ENCODE measurements at places on chromosomes 5 and 9.

- no peak for DNase-seq
These were observed 132.4 kb downstream of the KCNIP1 start for GRCh38 chr5:170636206-170636605.

- no peak for DNase-seq
These were observed 13.7 kb downstream of the SMC2 start for GRCh38 chr9:104107799-104108198.

DNA sequence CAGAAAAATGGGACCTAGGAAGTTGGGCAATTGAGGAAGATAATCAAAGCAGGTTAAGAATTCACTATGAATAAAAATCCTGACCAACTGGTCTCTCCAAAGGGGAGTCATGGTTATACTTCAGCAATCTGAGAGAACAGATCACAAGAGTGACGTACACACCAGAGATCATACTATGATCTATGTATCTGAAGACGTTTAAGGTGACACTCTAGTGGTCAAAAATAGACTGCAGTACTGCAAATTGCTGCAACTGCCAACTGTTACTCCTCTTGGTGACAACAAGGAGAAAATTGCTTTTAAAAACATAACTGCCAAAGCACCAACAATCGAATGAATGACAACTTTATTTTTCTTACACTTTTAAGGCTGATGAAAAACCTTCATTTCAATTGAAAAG is 4.9 kb downstream of the AK6 start:
- DNase-seq: peak; percentile 13

GRCh38 chr5:176497852-176498251 is 39.4 kb downstream of the RNF44 start:
- DNase-seq: peak; percentile 26

- DNase-seq: no peak
These were observed 106.5 kb upstream of the PRRC1 start for GRCh38 chr5:127410959-127411358.

DNA sequence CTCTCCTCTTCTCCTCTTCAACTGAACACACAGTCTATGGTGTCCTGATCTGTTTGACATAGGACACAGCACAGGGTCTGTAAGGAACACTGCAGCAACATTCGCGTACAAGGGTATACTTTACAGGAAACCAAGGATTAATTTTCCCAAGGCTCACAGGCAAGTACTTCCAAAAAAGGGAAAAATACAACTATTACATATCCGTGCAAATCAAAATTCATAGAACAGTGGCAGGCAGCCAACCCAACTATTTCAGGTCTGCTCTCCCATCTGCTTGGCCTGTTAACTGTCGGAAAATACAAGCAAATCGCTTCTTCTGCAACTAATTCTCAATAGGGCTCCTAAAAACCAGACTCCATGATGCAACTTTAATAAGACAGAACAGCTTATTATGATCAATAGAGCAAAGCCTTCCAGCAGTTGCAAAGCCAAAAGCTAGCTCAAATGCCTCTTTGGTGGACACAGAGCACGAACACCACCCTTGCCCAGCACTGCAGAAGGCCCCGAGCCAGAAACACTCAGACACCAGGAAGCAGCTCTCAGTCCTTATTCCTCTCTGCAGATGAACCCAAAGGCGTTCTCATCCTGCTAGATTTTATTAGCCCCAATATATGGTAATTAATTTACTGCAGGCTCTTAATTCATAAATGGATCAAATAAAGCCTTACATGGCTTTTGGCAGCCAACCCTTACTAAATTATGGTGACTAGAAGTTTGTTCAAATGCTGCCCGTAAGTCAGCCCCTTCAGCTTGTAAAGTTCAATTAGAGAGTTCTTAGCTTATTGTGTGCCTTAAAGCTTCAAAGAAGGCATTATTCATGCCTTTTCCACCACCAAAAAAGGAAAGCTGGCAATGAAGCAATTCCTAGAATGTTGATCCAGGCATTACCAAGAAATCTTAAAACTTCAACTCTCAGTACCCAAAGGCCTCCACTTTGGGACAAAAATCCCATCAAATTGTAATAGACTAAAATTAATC is 68.8 kb downstream of the ZNF608 start:
- DNase-seq: no peak

DNA sequence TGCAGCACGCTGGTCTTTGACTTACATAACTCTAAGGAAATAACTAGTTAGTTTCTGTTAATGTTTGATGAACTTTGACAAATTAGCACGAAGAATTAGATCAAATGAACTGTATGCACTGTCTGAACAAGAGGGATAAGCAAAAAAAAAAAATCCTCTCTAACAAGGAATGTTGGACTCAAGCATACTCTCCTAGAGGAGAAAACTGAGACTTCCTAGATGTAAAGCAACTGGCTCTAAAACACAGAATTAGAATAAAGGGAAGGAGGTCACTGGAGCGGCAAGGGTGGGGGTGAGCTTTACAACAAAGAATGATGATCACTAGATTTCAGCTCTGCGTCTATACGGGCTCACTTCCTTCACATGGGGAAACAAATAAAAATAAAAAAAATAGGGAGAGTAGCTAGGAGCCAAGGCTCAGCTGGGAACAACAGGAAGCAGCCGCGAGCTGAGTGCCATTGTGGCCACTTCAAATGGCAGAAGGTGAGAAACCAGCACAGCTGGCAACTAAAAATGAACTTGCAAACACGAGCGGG is 48.7 kb upstream of the CEMIP2 start:
- no peak for DNase-seq

GRCh38 chr9:133730994-133731715 is 7.0 kb downstream of the SARDH start:
- no peak for DNase-seq

DNA sequence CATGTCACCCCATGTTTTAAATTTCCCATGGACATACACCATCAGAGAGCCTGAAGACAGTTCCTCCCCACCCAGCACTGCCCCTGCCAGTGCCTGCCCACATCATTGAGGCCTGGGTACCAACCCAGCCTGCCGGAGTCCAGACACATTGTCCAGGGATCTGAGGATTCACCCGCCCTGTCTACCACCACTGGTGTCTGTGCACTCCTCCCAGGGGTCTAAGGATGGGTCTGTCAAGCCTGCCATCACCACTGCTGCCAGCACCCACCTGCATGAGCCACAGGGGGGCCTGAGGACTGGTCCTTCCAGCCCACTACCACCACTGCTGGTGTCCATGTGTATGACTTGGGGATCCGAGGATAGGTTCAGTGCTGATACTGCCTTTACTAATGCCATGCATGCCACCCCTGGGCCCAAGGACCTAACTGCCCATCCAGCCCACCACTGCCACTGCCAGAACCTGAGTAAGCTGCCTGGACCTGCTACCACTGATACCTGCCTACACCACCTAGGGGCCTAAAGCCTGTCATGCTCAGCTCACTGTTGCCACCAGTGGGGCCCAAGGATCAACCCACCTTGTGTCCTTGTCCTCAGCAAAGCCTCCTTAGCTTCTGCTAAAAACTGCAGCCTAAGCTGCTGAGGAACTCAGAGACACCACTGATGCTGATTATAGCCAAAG is 137.8 kb downstream of the GIN1 start:
- no peak for DNase-seq

- no peak for DNase-seq
These were observed 36.5 kb upstream of the TENT4A start for GRCh38 chr5:6676702-6677101.

DNA sequence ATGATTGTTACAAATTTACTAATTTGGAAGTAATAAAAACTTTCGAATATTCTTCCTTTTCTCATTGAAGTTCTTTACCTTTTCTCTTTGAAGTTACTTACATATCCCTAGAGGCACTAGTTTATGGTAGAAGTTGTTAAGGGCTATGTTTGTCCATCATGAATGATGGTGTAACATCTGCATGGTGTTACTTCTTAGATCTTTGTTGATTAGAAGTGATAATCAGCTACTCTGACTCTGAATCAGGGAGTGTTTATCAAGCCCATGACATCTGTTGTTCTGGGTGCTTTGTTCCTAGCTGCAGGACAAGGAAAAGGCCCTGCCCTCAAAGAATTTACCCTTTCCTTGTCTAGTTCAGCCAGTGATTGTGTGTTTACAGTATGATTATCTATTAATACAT is 32.9 kb downstream of the MAP3K1 start:
- DNase-seq: no peak

- DNase-seq: no peak
These were observed 28.6 kb upstream of the FBXW11 start for GRCh38 chr5:172035049-172035448.

DNA sequence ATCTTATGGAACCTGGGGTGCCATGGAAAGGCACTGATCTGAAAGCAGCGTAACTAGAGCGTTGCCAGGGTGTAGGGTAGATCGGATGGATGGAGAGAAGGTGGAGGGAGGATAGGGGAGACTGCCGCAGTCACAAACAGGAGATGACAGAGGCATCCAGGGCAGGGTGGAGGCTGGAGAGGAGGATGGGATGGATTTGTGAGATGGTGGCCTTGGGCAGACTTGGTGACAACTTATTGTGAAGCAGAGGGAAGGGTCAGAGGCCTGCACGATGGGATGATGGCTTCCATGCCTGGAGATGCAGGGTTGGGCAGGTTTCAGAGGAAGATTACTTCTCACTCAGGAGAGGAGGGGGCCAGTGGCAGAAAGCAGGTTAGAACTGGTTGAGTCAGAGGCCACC is 2.4 kb downstream of the GLIPR2 start:
- no peak for DNase-seq

DNA sequence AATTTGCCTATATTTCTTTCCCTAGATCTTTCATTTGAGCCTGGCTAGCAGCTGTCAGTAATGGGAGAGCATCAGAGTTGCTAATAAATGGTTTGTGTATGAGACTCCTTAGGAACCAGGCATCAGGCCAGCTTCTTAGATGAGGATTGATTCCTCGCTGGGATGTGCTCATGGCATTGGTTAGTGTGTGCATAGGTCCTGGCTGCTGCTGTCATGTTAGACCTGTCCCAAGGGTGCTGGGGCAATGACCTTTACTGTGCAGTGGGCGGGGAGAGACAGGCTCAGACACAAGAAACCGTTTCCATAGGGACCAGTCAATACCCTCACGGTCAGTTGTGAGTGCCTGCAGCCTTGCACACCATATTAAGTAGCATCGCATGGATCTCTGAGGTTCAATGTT is 112.3 kb upstream of the NR3C1 start:
- DNase-seq: no peak

DNA sequence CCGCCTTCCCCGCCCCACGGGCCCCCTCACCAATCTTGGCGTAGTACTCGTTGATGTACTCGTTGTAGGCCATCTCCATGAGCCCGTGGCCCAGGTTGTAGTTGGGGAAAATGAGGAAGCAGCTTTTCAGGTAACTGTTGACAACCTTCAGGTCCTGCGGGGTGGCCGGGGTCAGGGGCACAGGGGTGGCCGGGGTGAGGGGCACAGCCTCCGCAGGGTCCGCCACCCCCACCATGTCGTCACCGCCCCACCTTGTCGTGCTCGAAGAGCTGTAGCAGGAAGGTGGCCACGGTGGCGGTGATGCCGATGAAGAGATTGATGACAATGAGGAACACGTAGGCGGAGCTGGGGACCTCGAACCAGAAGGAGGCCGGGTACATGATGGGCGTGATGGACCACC is 14.8 kb upstream of the CLIC3 start:
- DNase-seq: no peak

GRCh38 chr5:173454736-173455598 is 126.8 kb upstream of the STC2 start:
- DNase-seq: peak; percentile 97

DNA sequence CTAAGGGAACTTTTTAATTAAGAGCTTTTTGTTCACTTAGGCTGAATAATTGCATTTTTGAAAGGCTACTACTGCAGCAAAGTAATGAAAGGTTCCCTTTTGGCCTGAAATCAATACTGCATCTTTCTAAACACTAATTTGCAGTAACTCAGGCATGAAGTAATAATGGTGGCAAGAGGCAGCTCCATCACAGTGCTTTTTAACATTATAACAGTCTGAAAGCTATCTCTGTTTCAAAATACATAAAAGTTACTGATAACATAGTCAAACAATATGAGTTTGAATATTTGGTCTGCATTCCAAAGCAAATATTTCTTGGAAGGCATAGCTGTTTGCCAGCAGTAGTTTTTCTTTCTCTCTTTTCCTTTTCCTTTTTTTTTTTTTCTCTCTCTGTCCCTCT is 113.4 kb downstream of the FBN2 start:
- DNase-seq: peak; percentile 26

GRCh38 chr9:4603830-4604229 is 58.3 kb upstream of the PLPP6 start:
- no peak for DNase-seq

- no peak for DNase-seq
These were observed 26.7 kb upstream of the FRMPD1 start for GRCh38 chr9:37624073-37624472.

GRCh38 chr5:129653057-129653375 is 94.9 kb upstream of the MINAR2 start:
- DNase-seq: no peak

- DNase-seq: peak; percentile 41
These were observed 143.7 kb downstream of the SCAMP1 start for GRCh38 chr5:78503958-78504653.

GRCh38 chr9:38257626-38258215 is 134.8 kb upstream of the ALDH1B1 start:
- DNase-seq: no peak

DNA sequence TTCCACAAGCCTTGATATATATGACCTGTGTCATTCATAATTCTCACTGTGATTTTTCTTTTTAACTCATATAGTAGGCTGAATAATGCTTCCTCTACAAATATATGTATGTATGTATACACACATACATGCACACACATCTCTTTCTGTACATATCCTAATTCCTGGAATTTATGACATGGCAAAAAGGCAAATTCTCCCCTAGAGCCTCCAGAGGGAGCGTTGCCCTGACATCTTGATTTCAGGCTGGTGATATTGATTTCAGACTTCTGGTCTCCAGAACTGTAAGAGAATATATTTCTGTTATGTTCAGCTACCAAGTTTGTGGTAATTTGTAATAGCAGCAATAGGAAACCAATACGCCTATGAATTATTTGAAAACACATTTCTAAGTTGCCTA is 166.6 kb upstream of the GAS1 start:
- peak; percentile 20 for DNase-seq

- DNase-seq: no peak
These were observed 193.1 kb downstream of the GABBR2 start for GRCh38 chr9:98515506-98516204.

- peak; percentile 34 for DNase-seq
These were observed 12.3 kb downstream of the SGCD start for GRCh38 chr5:156339139-156339841.

GRCh38 chr9:114968671-114969070 is 38.3 kb upstream of the TNFSF8 start:
- DNase-seq: peak; percentile 50

DNA sequence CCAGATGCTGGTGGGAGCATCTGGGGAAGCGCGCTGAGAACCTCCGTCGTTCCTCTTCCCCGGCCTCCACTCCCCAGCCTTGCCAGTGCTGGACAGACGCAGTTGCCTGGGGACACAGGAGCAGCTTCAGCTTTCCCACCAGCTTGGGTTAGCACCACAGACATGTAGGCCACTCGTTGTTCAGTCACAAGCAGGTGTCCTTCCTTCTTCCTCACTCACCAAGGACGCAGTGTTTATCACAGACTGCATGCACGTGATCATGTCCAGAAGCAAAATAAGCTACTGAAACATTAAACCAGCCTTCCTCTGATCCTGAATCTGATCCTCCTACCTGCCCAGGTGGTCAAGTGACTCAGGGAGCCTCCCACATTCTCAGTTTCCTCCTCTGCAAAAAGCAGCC is 232.9 kb downstream of the SYK start:
- no peak for DNase-seq

GRCh38 chr9:110128664-110129329 is 79.2 kb downstream of the C9orf152 start:
- no peak for DNase-seq

GRCh38 chr5:149490599-149491485 is 60.4 kb downstream of the CSNK1A1 start:
- no peak for DNase-seq
